ENCODE measurements at places on chromosomes 6 and 20. TPM values are rescaled to one million over a fixed set of nuclear protein-coding genes. Genes with fewer than 3 reads are reported as not detected.
A peak's percentile ranks its signal among the peaks of the same experiment; 100 is the strongest.

DNA sequence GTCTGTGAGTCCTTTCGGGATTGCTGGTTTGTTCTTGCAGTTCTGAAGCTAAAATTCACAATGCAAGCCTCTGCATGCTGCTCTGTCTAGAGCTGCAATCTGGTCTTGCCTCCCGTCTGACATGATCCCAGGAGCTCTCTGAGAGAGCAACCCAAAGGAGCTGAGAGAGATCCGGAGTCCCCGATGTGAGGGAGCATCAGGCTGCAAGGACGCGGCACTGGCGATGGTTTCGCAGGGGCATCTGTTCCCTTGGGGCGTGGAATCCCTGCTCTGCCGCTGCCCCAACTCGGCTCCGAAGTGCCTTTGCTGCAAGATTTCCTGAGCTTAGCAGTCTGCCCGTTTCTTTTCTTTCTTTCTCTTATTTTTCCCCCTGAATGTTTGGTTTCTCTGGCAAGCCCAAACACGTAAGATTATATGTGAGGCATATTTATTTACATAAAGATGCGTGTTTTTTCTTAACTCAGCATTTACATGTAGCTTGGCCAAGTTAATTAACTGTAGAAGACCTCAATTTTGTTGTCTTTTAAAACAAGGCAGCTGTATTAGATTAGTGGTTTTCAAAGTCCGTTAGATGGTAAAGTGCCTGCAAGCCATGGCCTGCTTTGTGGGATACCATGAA lies 873.0 kb downstream of the KIF16B start:
- DNase-seq: no peak
- no peaks in the 10 kb centered on the region for H3K4me1 ChIP-seq
- H3K4me3 ChIP-seq: no peak overlapping the region
- H3K27me3 ChIP-seq: no peaks in the 10 kb centered on the region
- no peaks in the 10 kb centered on the region for H3K36me3 ChIP-seq

DNA sequence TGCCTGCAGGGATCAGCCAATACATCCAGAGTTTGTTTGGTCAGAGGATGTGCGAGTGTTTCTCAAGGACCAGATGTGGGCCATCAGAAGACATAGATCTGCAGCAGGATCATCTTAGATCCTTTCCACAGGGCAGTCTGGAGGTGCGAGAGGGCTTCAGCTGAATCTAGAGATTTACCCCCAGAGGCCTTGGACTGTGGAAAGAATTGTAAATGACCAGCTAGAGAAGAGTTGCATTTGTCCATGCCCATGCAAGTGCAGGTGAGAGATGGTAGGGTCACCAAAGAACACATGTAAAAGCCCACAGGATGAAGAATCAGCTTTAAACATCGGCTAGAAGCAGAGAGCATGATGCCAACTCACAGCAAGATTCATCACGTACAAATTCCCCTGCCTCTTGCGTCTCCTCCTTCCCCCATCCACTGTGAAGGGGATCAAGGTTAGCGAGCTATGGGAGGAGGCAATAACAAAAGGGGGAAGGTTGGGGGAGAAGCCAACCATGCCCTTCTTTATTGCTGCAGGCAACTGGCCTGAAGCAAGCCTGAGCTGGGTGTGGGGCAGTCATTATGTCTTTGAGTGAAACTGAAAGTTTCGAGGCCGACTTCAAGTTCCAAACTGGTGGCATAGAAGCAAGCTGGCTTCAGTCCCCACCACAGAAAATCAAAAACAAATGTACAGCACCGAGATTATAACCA lies 83.5 kb downstream of the SCML4 start:
- no peaks in the 10 kb centered on the region for H3K27me3 ChIP-seq
- peaks cover 7% of the 10 kb centered on the region for H3K4me1 ChIP-seq
- H3K27ac ChIP-seq: no peak overlapping the region
- no peak for DNase-seq

- no peak overlapping the region for H3K27ac ChIP-seq
- no peak for DNase-seq
- H3K36me3 ChIP-seq: no peaks in the 10 kb centered on the region
- no peak overlapping the region for H3K4me3 ChIP-seq
Observed at GRCh38 chr6:715709-716491, 23.0 kb upstream of the EXOC2 start.

DNA sequence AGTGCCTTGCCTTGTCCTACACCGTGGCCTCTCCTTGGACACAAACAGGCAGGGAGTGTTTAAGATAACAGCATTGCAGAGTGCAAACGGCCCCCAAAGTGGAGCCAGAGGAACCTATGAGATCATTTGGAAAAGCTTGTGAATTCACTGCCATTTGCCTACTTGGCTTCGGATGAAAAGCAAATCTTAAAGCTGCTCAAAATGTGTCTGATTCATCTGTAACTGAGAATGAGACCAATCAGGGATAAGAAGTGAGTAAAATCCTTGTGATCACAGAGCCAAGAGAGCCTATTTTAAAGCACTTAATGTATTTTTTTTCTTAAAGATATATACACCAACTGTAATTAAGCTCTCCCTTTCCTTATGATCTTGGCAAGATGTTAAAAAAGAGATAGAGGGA lies 65.7 kb upstream of the BACH2 start:
- H3K36me3 ChIP-seq: no peaks in the 10 kb centered on the region
- H3K27ac ChIP-seq: no peak overlapping the region
- peaks cover 4% of the 10 kb centered on the region for H3K4me1 ChIP-seq
- H3K4me3 ChIP-seq: no peak overlapping the region

GRCh38 chr20:32780749-32781655 lies 18.8 kb downstream of the DNMT3B start:
- peaks cover 93% of the 10 kb centered on the region for H3K36me3 ChIP-seq
- no peaks in the 10 kb centered on the region for H3K27me3 ChIP-seq
- H3K4me3 ChIP-seq: no peak overlapping the region
- no peak for DNase-seq
- H3K4me1 ChIP-seq: peaks cover 39% of the 10 kb centered on the region
- H3K27ac ChIP-seq: peak overlapping the region; percentile 73

The HEY2 gene
- total RNA-seq: 17.7 TPM

Data from H1 (cell line).